Esophagus muscularis mucosa (tissue), 4 donors: ENCODE measurements at places on chromosomes 1 and 21. TPM values are rescaled to one million over a fixed set of nuclear protein-coding genes. Genes with fewer than 3 reads are reported as not detected.

GRCh38 chr1:181972256-181972655 lies 89.3 kb downstream of the ZNF648 start:
- DNase-seq = no peak
- H3K27ac ChIP-seq = no peak overlapping the region

RHOU gene
- total RNA-seq = 27.3 TPM

GRCh38 chr1:94698356-94698755 lies 121.8 kb upstream of the SLC44A3 start:
- no peaks in the 10 kb centered on the region for H3K27me3 ChIP-seq
- no peak overlapping the region for H3K4me3 ChIP-seq
- no peak for DNase-seq
- H3K36me3 ChIP-seq = no peaks in the 10 kb centered on the region
- H3K27ac ChIP-seq = no peak overlapping the region

CELA2B gene
- not detected for total RNA-seq

DNA sequence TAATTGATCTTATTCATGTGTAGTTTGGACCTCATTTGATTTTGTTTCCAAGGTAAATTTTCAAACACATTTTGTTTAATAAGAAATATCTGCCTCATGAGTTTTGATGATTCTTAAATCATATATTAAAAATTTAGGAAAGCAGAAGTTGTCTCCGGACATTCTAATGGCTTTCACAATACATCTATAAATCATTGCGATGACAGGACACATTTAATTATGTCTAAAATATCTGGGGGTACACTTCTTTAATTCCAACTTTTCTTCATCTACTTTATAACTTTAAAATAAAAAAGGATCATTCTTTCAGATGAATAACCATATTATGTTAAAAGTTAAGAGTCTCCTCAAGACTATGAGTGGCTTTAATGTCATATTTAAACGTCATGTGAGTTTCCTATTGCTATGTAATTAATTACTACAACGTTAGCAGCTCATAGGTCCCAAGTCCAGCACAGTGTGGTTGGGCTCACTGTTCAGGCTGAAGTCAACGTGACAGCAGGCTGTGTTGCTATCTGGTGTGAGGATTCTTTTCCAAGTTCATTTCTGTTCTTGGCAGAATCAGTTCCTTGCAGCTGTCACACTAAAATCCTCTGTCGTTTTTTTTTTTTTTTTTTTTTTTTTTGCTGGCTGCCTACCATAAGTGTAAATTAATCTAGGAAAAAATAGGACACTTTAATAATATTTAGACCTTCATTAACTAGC lies 893.5 kb downstream of the LTN1 start:
- H3K4me3 ChIP-seq = no peak overlapping the region
- H3K4me1 ChIP-seq = peaks cover 23% of the 10 kb centered on the region
- H3K27me3 ChIP-seq = no peaks in the 10 kb centered on the region
- no peaks in the 10 kb centered on the region for H3K36me3 ChIP-seq

- peaks cover 22% of the 10 kb centered on the region for H3K36me3 ChIP-seq
- H3K4me3 ChIP-seq = no peak overlapping the region
- H3K27me3 ChIP-seq = no peaks in the 10 kb centered on the region
- no peak for DNase-seq
Observed at GRCh38 chr1:155968670-155969069, 9.7 kb downstream of the ARHGEF2 start.

- no peak for DNase-seq
- peak overlapping the region; percentile 72 for H3K4me3 ChIP-seq
- H3K4me1 ChIP-seq = peaks cover 16% of the 10 kb centered on the region
- H3K27ac ChIP-seq = no peak overlapping the region
- no peaks in the 10 kb centered on the region for H3K36me3 ChIP-seq
- no peaks in the 10 kb centered on the region for H3K27me3 ChIP-seq
Observed at GRCh38 chr1:169795687-169796086, 980 bp upstream of the METTL18 start.
